ENCODE measurements at places on chromosomes 7 and 10. TPM values are rescaled to one million over a fixed set of nuclear protein-coding genes. Genes with fewer than 3 reads are reported as not detected.

DNA sequence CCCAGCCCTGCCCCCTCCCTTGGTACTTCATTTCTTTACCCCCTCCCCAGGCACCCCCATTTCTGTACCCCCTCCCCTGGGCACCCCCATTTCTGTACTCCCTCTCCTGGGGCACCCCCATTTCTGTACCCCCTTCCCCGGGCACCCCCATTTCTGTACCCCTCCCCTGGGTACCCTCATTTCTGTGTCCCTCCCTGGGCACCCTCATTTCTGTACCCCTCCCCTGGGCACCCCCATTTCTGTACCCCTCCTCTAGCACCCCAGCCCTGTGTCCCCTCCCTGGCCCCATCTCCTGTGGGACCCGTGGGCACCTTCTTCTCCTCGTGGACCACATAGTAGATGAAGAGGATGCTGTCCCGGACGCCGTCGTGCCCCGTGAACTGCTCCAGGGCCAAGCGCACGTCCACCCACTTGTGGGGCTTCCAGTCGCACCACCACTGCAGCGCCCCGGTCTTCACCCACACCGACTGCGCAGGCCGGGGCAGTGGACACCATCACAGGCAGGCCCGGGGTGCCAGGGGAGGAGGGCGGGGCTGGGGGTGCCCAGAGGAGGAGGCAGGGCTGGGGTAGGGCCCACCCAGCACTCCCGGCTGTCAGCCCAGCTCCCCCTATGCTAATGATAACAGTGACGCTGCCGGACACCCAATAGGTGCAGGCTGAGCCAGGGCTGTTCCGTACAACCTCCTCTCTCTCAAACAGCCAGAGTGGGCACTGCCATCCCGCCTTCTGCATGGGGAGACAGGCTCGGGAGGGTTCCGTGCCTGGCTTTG lies 20.4 kb downstream of the TECPR1 start:
- DNase-seq, result no peak
- H3K4me1 ChIP-seq, result no peaks in the 10 kb centered on the region
- no peak overlapping the region for H3K27ac ChIP-seq
- no peak overlapping the region for H3K4me3 ChIP-seq
- no peaks in the 10 kb centered on the region for H3K27me3 ChIP-seq

GRCh38 chr10:29304264-29304994 lies 15.6 kb downstream of the LYZL1 start:
- no peak overlapping the region for H3K27ac ChIP-seq
- H3K4me1 ChIP-seq, result peaks cover 26% of the 10 kb centered on the region
- no peaks in the 10 kb centered on the region for H3K27me3 ChIP-seq
- no peak overlapping the region for H3K4me3 ChIP-seq

- H3K27me3 ChIP-seq, result no peaks in the 10 kb centered on the region
- peak overlapping the region; percentile 32 for H3K27ac ChIP-seq
- no peak overlapping the region for H3K4me3 ChIP-seq
- no peak for DNase-seq
- H3K4me1 ChIP-seq, result peaks cover 40% of the 10 kb centered on the region
These were observed 8.2 kb upstream of the SVIL start for GRCh38 chr10:29642990-29643389.

DNA sequence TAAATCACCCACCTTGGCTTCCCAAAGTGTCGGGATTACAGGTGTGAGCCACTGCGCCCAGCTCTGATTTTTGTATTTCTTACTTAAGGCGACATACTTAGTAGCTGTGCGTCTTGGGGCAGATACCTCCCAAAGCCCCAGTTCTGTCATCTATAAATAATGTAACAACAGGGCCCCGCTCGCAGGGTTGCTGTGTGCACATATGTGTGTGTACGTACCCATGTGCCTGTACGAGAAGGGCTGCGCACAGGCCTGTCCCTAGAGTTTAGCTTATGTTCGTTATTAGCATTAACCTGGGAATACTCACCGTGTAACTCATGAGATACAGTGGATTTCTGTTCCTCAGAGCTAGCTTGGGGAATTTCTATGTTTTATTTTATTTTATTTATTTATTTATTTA lies 103.6 kb downstream of the CUX1 start:
- peaks cover 16% of the 10 kb centered on the region for H3K36me3 ChIP-seq
- no peaks in the 10 kb centered on the region for H3K27me3 ChIP-seq
- no peak for DNase-seq
- peaks cover 36% of the 10 kb centered on the region for H3K4me1 ChIP-seq
- H3K4me3 ChIP-seq, result no peak overlapping the region
- H3K27ac ChIP-seq, result no peak overlapping the region

DNA sequence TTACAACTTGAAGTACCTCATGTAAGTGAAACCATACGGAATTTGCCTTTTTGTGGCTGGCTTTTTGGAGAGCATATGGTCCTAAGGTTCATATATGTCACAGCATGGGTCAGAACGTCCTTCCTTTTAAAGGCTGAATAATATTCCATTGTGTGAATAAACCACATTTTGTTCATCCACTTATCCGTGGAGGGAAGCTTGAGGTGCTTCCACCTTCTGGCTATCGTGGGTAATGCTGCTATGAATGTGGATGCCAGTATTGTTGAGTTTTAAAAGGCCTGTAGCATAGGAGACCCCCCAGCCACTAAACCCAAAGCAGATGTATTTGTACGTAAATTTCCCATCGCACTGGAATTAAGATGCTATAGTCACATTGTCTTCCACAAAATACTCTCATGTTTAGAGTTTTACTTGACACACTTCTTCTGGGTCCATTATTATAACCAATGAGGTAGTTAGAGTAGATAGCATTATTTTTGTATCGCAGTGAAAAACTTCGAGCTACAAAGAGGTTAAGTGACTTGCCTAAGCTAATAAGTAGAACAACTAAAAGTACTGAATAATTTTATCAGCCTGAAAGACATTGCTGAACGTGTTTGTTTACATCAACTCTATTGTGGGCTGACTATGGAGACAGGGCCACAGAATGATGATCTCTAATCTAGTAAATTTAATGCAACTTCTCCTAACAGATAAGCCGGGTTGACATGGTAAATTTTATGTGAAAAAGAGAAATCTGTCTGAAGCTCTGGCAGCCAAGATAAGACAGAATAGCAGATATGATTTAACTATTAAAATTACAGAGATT lies 183.0 kb upstream of the CTBP2 start:
- H3K27ac ChIP-seq, result no peak overlapping the region
- DNase-seq, result peak; percentile 38
- peaks cover 7% of the 10 kb centered on the region for H3K4me1 ChIP-seq
- no peaks in the 10 kb centered on the region for H3K27me3 ChIP-seq
- no peak overlapping the region for H3K4me3 ChIP-seq

DNA sequence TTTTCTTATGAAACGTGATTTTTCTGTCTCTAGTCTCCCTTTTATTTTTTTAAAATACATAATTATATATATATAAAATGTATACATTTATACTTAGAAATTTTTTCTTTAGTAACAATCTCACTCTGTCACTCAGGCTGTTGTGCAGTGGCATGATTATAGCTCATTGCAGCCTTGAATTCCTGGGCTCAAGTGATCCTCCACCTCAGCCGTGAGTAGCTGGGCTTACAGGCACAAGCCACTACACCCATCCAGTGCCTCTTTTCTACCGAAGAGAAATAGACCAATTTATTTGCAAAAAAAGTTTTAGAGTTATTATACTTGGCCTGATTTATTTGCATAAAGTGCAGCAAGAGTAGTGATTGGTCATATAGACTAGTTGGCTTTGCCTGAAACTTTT lies 72.2 kb downstream of the MAPK8 start:
- DNase-seq, result no peak
- no peak overlapping the region for H3K4me3 ChIP-seq
- H3K4me1 ChIP-seq, result peaks cover 12% of the 10 kb centered on the region
- no peaks in the 10 kb centered on the region for H3K27me3 ChIP-seq

DNA sequence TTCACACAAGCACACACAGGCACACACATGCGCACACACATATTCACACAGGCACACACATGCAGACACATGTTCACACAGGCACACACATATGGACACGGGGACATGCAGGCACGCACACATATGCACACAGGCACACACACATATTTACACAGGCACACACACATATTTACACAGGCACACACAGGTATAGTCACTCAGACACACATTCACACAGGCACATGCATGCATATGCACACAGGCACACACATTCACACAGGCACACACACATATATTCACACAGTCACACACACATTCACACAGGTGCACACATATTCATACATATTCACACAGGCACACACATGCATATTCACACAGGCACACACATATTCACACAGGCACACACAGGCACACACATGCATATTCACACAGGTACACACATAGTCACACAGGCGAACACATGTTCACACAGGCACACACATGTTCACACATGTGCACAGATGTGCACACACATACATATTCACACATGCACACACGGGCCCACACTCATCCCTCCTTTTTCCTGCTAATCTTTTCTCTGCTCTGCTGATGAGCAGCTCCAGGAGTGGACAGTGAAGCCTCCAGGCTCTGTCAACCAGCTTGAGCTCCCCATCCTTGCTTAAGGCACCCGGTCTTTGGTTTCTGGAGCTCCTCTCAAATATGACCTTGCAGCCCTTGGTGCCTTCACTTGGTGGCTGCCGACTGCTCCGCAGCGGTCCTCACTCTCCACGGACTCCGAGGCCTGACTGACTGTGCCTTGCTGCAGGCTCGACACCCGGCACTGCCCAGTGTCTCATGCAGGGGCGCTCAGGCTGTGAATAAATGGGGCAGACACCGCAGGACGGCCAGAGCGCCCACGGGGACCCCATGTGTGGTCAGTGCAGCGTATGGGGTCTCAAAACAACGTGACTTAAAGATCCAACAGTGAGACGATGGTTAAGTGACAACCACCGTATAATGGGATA lies 581.2 kb upstream of the MGMT start:
- no peak for DNase-seq
- H3K36me3 ChIP-seq, result no peaks in the 10 kb centered on the region
- no peaks in the 10 kb centered on the region for H3K4me1 ChIP-seq
- no peaks in the 10 kb centered on the region for H3K27me3 ChIP-seq

DNA sequence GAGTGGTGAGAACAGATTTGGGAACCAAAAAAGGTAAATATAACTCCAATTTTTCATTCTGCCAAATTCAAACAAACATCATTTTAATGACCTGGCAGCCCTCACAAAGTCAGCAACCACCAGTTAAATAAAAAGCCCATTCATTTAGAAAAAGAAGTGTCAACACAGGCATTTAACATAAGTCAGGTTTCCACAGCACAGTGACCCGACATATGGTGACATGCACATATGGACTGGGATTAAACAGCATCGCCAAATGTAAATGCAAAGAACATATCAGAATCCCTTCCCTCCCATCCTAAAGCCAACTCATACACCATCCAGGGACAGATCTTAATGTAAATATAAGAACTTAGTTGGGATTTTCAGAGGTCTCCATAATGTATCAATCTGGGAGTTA lies 293.2 kb downstream of the FGFR2 start:
- H3K4me1 ChIP-seq, result peaks cover 28% of the 10 kb centered on the region
- no peak overlapping the region for H3K27ac ChIP-seq
- H3K36me3 ChIP-seq, result peaks cover 8% of the 10 kb centered on the region
- no peaks in the 10 kb centered on the region for H3K27me3 ChIP-seq

- H3K27ac ChIP-seq, result no peak overlapping the region
- no peaks in the 10 kb centered on the region for H3K27me3 ChIP-seq
- H3K4me1 ChIP-seq, result peaks cover 7% of the 10 kb centered on the region
- H3K36me3 ChIP-seq, result no peaks in the 10 kb centered on the region
- H3K4me3 ChIP-seq, result no peak overlapping the region
- no peak for DNase-seq
These were observed 243.8 kb downstream of the MTERF1 start for GRCh38 chr7:91636728-91637127.

DNA sequence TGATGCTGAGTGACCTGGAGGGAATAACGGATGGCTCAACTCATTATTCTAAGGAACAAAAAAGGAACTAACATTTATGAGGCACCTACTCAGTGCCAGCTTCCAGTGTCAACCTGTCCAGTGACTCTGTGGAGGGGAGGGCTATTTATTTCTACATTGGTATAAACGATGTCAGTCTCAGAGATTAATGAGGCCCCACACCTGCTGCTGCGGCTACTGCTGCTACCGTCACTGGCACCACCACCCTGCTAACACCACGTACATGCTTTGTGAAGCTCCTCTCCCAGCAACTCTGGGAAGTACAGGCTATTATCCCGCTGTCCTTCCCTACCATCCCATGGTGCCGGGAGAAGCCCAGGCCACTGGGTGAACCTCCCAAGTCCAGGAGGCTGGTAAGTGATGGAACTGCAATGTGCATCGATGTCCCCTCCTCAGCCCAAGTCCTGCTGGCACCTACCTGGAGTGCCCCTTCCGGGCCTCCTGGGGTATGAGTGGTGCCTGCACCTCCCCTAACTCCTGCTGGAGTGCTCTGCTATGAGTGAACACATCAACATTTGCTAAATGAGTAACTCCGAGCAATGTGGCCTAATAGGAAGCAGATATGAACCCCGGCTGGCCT lies 101.5 kb downstream of the ARHGAP22 start:
- no peaks in the 10 kb centered on the region for H3K27me3 ChIP-seq
- H3K4me3 ChIP-seq, result no peak overlapping the region
- no peak overlapping the region for H3K27ac ChIP-seq
- no peak for DNase-seq

DNA sequence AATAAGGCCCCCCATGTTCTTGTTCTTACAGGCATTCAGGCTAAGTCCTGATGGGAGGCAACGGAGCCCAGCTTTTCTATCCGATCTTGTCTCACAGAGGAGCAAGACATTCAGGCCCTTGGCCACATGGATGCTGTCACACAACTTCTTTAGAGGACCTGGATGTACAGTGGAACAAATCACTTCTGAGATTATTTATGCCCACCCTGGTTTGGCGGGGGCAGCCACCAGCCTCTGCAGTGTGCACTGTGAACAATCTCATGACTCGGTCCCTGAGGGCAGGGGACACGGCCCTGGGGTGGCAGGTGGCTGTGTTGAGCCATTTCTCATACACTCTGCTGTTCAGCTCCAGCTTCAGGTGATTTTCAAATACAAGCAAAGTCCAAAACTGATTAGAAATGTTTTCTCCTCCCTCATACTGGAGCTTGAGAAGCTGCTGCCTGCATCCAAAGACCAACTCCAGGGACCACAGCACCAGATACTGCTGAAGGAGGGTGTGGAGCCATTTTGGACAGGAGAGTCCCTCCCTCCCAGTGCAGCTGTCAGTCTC lies 441.3 kb downstream of the GRID1 start:
- no peak overlapping the region for H3K4me3 ChIP-seq
- no peaks in the 10 kb centered on the region for H3K27me3 ChIP-seq
- no peak for DNase-seq
- no peak overlapping the region for H3K27ac ChIP-seq
- peaks cover 2% of the 10 kb centered on the region for H3K4me1 ChIP-seq

CALD1 gene
- total RNA-seq, result 120 TPM

ZFAND2A gene
- 16.1 TPM for total RNA-seq

EMX2 gene
- not detected for total RNA-seq

PLXNA4 gene
- 0.46 TPM for total RNA-seq
